ENCODE measurements at places on chromosomes 1 and 21. TPM values are rescaled to one million over a fixed set of nuclear protein-coding genes. Genes with fewer than 3 reads are reported as not detected.

- DNase-seq: no peak
Observed at GRCh38 chr1:243503155-243503554, 247.3 kb downstream of the SDCCAG8 start.

- no peak for DNase-seq
Observed at GRCh38 chr1:245260110-245260882, 105.5 kb downstream of the KIF26B start.

DNA sequence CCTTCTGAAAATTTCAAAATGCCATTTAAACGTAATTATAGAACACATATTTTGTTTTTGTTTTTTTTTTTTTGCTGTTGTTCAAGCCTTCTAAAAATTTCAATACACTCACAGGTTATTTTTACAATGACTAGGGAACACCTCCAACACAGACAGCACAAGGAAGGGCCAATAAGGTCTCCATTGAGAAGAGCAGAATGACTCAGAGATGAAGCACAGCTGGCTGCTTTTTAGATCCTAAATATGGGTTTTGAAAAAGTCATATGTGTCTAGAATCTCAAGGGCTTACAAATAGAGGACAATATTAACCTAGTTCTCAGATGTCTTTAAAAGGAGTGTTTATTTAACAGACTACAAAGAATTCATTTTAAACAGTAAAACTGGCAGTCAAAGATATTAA is 104.6 kb downstream of the NEGR1 start:
- DNase-seq: no peak

GRCh38 chr21:15498455-15498854 is 231.3 kb upstream of the USP25 start:
- no peak for DNase-seq

DNA sequence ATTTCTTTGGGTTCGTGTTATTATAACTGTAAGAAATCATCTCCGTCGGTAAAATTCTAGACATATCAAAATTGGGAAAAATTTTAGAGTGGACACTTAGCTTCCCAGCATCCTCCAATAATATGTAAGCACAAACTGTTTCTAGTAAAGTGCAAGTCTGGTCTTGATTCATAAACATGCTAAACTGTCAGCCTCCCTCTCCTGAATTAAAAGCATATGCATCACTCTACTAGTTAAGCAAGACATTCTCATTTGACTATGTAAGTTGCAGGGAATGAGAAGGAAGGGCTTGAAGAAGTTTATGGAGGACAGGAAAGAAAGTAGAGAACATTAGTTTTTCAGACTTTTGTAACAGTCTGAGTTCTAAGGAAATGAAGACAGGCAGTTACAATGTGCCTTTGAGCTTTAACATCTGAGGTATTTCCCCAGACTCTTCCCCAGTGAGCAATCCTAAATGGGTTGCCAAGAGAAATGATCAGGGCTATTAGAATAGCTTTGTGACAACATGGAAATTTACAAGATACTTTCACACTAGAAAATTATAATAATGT is 90.0 kb downstream of the TYW3 start:
- no peak for DNase-seq

DNA sequence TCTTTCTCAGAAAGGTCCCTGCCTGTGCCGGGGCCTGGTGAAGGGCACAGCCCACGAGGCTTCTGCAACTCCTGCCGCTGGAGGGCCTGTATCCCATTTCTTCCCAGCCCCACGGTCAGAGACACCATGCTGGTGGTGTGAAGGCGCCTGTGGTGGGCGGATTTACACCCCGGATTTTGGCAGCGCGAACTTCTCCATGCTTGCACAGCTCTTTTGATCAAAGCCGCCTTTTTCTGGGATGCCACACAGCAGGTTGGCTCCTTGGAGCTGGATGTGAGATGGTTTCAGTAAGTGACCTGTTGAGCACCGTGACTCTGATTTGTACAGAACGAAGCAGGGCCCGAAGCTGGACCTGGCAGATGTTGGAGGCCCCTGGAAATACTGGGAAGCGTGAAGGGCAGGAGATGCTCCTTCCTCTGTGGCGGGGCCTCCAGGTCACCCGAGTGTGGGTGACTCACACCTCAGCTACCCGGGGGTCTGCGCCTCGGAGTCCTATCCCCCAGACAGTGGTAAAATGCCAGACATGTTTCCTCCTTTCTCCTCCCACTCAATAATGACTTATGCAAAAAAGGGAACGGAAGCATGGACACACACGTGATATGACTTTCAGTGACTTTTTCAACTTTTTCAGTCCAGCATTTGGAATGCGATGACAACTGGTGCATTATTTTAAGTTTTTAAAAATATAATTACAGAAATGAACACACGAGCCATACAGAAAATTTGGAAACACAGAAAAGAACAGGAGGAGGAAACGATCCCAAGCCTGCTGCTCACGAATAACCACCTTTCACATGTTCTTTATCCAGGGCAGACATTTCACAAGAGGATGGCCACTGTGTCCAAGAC is 9.0 kb downstream of the UMODL1 start:
- no peak for DNase-seq

GRCh38 chr1:30005972-30006619 is 717.3 kb downstream of the MATN1 start:
- no peak for DNase-seq

The RNU1-4 gene
- not detected for polyA plus RNA-seq

The RPS27 gene
- polyA plus RNA-seq: 3,171 TPM

The UBE2U gene
- polyA plus RNA-seq: not detected

The ESRRG gene
- polyA plus RNA-seq: 13.5 TPM

Measured in hindlimb muscle (tissue), 1 donor.